ENCODE measurements at places on chromosomes 7 and 10. TPM values are rescaled to one million over a fixed set of nuclear protein-coding genes. Genes with fewer than 3 reads are reported as not detected.
A peak's percentile ranks its signal among the peaks of the same experiment; 100 is the strongest.

MMD2 gene
- total RNA-seq = not detected

PDZD7 gene
- total RNA-seq = 0.62 TPM

VAX1 gene
- not detected for total RNA-seq

GPER1 gene
- not detected for total RNA-seq

EPDR1 gene
- 2.6 TPM for total RNA-seq

HOXA4 gene
- total RNA-seq = 0.55 TPM

SHH gene
- total RNA-seq = not detected

- DNase-seq = no peak
Observed at GRCh38 chr7:119392-120163, 72.8 kb upstream of the FAM20C start.

GRCh38 chr7:25288556-25289307, 60.4 kb upstream of the NPVF start:
- DNase-seq = no peak

DNA sequence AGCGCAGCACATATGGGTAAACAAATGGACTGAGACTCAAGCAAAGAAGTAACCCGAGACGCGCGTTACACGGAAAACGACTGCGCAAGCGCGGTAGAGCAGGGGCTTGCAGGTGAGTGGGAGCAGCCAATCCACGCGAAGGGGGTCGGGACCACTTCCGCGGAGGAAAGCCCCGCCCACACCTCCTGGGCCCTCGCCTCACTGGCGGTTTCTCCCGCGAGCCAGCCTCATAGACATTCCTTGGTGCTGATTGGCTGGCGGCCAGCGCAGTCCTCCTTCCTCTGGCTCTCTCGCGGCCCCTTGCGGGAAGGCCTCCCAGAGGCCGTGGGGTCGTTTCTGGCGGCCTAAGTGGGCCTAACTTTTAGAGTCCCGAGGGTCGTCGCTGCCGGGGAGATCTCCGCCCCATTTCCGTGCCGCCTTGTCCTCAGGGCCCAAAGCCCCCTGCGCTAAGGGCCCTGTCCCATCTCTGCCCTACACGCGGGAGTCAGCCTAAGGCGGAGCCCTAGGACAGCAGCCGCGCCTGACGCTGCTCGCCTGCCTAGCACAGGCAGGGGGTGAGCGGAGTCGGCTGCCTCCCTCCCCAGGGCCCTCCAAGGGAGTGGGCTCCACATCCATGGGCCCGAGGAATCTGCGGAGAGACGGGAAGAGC, 9.1 kb upstream of the FXYD4 start:
- DNase-seq = peak; percentile 98

DNA sequence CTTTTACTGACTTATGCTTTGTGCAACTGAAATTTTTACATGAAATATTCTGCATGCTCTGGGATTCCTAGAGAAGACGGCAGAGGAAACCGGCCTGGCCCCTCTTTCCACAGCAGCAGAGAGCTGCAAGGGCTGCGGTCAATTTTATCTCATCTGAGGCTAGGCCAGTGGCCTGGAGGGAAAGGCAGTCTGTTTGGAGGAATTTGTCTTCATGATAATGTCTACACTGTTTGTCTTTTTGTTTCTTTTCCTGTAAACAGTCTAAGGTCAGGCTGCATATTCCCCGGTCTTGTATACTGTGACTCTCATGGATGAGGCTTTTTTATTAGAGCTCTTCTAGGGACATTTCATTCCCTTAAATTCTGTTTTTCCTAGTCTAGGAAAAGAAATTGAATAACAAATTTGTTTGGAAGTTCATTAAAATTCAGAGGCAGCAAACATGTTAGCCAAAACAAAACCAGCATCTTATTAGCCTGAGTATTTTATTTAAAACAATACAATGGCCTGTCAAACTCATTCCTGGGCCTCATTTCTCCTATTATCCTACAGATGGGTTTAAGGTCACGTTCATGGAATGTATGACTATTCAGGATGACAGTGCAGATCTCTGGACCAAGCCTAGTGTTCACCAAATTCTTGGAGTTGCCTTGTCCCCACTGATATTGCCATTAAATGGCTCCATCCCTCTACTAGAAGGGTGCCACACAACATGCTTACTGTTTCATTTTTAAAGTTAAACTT, 26.4 kb downstream of the LAMB4 start:
- no peak for DNase-seq

GRCh38 chr7:53048638-53049037, 13.2 kb downstream of the POM121L12 start:
- DNase-seq = no peak

DNA sequence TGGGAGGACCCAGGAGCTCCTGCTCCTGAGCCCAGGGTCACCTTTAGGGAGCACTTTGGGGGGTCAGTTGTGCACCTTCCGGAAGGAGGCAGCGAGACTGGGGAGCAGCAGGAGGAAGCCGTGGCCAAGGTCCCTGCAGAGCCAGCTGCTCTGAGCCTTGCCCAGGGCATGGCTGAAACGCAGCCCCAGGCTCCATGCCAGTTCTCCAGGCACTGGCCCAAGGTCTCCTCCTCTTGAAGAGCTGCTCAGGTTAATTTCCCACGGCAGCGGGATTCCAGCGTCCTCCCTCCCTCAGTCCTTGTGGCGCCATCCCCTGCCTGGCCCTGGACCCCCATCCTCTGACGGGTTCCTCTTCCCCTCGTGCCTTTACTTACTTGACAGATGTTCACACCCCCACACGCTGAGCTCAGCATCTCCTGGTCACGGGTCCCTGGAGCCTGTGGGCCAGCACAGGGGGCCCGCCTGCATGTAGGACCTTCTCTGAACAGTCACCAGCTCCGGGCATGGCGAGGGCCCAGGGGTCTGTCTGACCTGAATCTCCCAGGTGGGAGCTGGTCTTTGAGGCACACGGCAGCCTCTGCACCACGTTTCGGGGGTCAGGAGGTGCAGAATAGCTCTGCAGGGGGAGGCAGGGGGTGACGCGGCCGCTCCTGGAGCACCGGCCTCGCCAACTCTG, 16.7 kb upstream of the CFAP46 start:
- no peak for DNase-seq

DNA sequence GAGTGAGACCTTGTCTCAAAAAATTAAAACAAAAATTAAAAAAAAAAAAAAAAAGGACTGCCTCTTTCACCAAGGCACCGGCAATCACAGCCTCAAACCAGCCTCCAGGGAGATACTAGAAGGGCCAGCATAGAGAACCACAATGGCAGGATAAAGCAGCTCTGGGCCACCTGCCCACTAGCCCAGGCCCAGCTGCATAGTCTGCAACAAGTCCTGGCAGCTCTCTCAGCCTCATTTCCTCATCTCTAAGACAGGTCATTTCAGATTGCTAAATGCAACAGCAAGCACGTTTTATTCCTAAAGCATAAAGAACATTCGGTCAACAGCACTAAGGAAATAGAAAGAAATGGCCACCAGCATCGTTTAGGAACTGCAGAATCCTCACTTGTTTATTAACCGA, 28.8 kb downstream of the XPNPEP1 start:
- DNase-seq = no peak
